ENCODE measurements at places on chromosomes 6 and 20.

DNA sequence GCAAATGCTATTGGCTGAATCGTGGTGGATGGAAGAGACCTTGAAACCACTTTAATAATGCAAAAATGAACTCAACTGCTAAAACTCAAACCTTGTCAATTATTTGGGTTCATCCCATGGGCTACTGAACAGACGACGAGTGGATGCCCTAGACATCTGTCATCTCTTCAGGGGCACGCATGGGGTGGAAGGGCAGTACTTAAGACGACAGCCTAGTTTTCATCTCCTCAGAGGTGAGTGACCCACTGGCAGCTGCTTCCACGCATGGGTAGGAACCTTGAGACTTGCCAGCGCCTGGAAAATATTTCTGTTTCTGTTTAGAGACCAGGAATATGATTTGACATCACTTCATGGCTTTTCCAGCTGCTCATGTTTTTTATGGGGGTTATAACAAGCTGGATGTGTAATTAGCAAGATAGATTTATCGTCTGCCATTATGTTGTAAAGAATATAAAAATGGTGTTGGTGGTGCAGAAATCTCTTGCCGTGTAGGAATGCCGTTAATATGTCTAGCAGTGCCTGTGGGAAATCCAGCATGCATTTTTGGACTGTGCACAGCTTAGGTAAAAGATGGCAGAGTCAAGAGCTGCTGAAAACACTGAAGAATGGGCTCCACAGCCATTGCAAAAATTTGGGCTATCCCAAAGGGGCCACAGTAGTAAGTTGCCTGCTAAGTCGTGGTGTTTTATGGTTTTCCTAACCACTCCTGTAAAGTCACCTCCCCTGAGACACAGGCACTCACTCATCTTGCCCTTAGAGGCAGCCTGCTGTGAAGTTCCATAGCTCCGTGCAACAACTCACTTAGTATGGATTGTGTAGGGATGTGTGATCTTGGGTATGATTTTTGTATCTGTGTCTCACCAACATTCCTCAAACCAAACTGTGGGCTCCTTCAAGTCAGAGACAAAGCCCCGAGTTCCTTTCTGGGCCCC lies 203.3 kb downstream of the EYA2 start:
- DNase-seq: no peak

GRCh38 chr6:134603561-134603960 lies 285.6 kb upstream of the SGK1 start:
- no peak for DNase-seq

GRCh38 chr6:18432180-18432579 lies 45.0 kb downstream of the RNF144B start:
- no peak for DNase-seq

DNA sequence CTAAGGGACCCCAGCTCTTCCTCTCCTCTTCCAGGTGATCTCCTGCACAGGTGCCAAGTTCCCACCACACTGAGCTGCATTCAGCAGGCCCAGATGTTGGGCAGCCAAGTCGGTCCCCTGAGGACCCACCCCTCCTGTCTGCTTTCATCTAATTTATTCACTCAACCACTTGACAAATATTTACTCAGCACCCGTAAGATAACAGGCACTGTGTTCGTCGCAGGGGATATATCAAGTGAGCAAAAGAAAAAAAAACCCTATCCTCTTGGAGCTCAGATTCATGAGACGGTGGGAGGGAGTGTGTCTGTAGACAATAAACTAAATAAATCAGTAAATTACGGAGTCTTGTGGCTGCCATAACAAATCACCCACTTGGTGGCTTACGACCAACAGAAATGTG lies 143.6 kb downstream of the MRPL14 start:
- no peak for DNase-seq

- peak; percentile 22 for DNase-seq
Measured at GRCh38 chr20:34624629-34625028, 52.3 kb downstream of the PIGU start.

DNA sequence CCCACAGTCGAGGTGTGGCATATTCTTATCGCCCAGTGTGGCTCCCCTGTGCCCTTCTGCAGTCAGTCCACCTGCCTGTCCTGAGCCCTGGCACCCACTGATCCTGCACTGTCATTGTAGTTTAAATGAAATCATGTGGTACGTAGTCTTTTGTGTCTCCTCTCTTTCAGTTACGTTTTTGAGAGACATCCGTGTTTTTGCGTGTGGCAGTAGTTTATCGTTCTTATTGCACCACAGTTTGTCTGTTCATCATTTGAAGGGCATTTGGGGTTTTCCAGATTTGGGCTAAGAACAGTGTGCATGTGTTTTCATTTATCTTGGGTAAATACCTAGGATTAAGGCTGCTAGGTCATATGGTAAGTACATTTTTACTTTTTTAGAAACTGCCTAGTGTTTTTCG lies 49.3 kb downstream of the SPATA2 start:
- DNase-seq: no peak

DNA sequence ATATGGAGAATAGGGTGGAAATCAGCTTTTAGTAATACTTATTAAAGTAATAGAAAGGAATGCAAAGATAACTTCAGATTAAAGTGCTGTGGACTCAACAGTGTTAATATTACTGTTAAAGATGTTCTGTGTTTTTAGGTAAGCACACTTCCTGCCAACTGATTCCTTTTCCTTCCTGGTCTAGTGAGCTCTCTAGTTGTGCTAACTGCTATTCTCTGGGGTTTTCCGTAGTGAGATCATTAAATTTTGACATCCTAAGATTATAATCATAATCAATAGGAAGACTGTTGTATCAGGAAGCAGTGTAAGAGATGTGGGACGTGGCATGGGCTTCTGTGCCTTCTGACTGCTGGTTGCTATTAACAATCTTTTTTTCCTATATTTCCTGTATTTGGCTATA lies 1.2 kb upstream of the TMEM217 start:
- no peak for DNase-seq

DNA sequence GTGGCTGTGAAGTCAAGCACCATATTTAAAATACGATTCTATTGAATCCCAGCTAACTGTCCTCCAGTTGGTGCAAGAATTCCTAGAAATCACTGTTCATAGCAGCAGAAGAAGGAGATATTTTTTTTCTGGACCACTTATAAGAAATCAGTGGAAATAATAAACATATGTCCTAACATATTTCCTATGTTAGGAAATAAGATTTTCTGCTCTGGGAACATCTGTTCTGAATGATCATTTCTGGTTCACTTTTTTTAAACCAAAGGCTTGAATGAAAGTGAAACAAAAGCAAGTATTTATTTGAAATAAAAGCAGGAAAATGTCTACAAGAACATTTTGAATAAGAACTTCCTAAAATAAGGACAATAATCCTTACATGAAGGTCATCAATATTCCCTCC lies 138.9 kb upstream of the RALGAPA2 start:
- DNase-seq: no peak

- peak; percentile 86 for DNase-seq
Measured at GRCh38 chr20:44966030-44966961, at the start of gene STK4. STK4 (plus strand) TSS chr20:44966512; CDS start chr20:44966569, 57 bp downstream.

DNA sequence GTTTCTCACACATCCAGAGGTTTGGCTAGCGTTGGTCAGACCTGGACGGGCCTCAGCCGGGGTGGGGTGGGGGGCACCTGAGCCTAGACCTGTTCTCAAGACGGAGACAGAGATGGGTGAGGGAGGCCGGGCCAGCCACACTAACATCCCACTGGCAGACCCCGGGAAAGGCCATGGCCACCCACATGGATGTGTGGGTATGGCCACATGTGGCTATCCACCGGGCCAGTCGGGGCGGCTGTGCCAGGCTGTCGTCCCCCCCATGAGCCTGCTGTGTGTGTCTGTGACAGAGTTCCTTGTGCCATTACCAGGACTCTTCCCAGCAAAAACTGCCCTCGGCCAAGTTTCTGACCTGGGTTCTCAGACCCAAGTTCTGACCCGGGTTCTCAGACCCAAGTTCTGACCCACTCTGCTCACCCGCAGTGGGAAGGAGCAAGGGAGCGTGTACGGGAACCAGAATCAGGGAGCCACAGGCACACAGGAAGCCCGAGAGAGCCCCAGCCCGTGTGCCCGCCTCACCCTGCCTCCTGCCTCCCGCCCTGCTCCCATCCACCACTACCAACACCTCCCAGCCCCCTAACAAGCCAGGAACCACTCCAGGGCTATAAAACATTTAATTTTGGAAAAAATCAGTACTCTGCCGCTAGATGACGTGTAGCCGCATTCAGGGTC lies 255.5 kb downstream of the TAF4 start:
- no peak for DNase-seq

- DNase-seq: no peak
Measured at GRCh38 chr6:27867945-27868300, 44.3 kb downstream of the OR2B2 start.

DNA sequence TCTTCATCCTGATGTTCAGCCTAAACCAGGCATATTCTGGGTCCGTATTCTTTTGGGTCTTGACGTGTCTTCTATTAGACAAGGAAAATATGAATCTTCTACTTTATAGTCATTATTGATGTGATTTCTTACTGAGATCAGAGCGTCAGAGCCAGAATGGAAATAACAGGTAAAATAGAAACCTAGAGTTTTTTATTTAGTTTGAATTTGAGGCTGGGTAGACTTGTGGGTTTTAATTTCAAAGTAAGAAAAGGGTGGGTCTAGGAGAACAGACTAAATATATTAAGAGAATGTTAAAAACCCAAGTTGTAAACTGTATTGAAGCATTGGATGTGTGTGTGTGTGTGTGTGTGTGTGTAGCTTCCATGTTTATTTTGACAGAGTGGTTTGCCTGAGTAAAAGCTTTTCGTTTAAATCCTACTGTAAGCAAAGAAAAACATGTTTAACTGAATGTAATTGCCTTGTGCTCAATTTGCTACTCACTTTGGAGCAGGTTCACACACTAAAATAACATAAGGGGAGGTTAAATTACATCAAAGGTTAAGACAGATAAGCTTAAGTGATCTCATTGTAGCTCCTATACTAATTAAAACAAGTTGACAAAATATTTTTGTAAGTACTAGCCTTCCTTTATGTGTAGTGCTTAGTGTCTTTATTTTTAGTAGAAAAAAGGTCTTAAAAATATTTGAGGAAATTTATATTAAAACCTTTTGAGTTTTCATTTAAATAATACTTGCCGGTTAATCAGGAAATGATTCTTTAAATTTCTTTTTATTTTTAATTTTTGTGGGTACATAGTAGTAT lies 17.4 kb downstream of the HECA start:
- DNase-seq: no peak

DNA sequence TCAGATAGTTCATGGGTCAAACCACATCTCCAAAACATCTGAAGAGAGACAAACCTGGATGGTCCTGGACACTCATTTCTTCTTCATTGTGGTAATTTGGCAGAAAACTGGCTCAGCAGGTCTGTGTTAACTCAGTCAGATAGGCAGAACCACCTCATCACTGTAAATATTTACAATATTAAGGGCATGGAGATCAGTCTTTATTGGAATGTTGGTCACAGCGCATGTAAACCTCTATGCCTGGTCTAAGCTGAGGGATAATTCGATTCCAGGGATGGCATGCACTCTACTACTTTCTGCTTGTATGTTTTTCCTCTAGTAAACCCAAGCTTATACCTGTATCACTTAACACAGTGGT lies 4.0 kb upstream of the TBC1D7 start:
- no peak for DNase-seq

GRCh38 chr6:64694356-64694755 lies 1012.7 kb downstream of the EYS start:
- no peak for DNase-seq

DNA sequence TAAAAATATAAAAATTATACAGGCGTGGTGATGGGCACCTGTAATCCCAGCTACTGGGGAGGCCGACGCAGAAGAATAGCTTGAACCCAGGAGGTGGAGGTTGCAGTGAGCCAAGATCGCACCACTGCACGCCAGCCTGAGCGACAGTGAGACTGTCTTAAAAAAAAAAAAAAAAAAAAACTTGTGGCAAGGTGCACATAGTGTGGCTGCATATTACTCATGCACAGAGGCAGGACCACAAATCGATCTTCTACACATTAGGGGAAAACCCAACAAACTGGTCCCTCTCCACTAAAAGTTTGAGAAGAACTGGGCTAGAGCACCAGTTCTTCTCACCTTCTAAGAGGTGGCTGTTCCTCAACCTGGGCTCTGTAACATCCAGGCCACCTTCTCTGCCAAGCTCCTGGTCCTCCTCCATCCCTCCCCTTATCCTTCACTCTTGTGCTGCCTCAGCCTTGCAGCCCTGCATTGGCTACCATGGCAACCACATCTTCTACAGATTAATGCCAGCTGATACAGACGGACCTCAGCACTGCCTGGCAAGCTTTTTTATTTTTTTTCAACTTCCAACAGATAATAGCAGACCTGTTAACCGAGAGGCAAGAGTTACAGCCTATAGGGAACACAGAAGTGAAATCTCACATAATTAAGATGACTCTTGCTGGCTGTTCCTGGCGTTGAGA lies 88.0 kb downstream of the ATP9A start:
- no peak for DNase-seq

DNA sequence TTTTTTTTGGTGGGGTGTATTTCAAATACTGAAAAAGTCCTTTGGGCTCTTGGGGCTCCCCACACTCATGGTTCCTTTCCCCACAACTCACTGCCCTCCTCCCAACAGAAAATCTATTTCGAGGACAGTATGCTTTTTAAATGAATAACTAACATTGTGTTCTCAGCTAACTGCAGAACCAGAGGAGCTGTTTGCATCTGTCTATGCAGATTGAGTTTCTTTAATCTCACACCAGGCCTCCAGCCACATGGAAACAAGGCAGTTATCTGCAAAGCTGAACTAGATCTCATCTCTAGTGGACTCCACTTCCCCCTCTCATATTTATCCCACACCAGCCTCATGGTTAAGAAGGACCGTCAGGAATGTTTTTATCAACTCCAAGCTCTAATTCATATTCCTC lies 955.1 kb downstream of the KIF16B start:
- no peak for DNase-seq

GRCh38 chr6:44116641-44117382 lies 10.4 kb downstream of the MRPL14 start:
- DNase-seq: no peak

GRCh38 chr6:22145376-22145775 lies 151.5 kb downstream of the PRL start:
- no peak for DNase-seq

- peak; percentile 45 for DNase-seq
Measured at GRCh38 chr6:18507018-18507415, 119.9 kb downstream of the RNF144B start.

GRCh38 chr6:78476561-78476960 lies 390.8 kb upstream of the IRAK1BP1 start:
- DNase-seq: no peak

DNA sequence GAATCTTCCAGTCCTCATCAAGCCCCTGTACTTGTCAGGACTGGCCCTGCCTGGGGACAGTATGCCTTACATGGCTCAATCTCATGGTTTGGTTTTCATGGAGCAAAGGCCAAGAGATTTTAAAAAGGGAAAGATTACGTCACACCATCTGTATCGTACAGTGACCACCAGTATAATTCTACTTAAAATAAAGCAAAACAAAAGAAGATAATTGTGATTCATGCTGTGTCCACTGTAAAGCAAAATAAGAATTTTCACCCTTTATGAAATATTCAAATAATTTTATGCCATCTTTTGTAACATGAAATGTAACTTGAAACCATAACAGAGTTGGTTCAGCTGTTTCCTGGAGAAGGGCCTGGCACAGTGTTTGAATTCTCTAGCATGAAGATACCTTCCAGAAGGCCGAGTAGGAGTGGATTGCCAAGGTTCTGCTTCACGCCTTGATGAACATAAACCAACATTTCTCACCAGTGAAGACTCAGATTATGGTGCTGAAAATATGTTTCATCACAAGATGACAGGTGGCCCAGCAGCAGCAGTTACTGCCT lies 486.5 kb downstream of the RFPL4B start:
- DNase-seq: no peak
